ENCODE measurements at places on chromosomes 6 and 20.

GRCh38 chr6:113361014-113361645 lies 496.0 kb upstream of the MARCKS start:
- peaks cover 5% of the 10 kb centered on the region for H3K4me1 ChIP-seq
- no peaks in the 10 kb centered on the region for H3K27me3 ChIP-seq
- H3K36me3 ChIP-seq: no peaks in the 10 kb centered on the region
- no peak for DNase-seq
- H3K4me3 ChIP-seq: no peak overlapping the region

GRCh38 chr6:52183131-52183713 lies 3.0 kb upstream of the IL17A start:
- DNase-seq: no peak
- no peaks in the 10 kb centered on the region for H3K27me3 ChIP-seq
- no peak overlapping the region for H3K4me3 ChIP-seq
- no peaks in the 10 kb centered on the region for H3K4me1 ChIP-seq
- H3K27ac ChIP-seq: no peak overlapping the region

DNA sequence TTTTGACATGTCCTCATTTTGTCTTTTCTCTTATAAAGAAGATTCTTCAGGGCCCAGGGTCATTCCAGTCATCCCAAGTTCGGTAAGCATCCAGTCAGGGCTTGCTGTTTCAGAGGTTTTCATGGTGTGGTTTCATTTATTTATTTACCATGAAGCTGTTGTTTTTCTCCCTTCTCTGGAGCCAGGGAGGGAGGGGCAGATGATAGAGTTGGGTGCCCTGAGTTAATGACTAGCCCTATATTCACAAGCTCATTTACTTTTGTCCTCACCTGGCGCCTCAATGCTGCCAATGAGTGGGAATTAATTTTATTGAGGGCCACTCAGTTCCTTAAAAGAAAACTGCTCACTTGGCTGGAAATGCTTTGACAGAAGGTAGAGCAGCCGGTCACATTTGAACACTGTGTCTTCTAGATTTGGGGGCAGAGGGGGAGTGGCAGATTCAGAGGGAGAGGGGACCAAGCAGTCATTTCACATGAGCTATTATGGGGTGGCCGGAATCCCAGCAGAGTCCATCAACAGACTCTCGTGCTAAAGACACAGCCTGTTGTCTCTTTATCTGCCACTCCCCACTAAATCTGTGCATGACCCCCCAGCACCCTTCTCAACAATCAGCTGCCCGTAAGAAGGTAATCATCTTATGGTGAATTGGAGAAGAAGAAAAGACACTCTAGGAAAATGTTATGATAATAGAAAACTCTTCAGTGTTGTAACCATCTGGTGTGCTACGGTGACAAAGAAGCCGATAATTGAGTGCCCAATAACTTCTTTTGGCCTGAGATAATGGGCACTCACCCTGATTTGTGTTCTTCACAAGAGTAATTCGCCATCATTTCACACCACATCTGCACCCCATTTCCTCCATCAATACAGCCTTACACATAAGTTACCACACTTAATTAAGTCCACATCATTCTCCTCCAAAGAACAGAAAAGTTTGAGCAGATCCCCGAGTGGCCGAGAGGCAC lies 573.5 kb upstream of the JAG1 start:
- no peaks in the 10 kb centered on the region for H3K36me3 ChIP-seq
- H3K27ac ChIP-seq: no peak overlapping the region
- no peak for DNase-seq
- H3K4me1 ChIP-seq: no peaks in the 10 kb centered on the region
- no peaks in the 10 kb centered on the region for H3K27me3 ChIP-seq
- no peak overlapping the region for H3K4me3 ChIP-seq

- H3K27ac ChIP-seq: no peak overlapping the region
- no peaks in the 10 kb centered on the region for H3K4me1 ChIP-seq
- no peak overlapping the region for H3K4me3 ChIP-seq
Observed at GRCh38 chr6:145036848-145037567, 698.3 kb downstream of the EPM2A start.

GRCh38 chr6:52394251-52394666 lies 25.9 kb upstream of the EFHC1 start:
- no peaks in the 10 kb centered on the region for H3K36me3 ChIP-seq
- H3K4me1 ChIP-seq: no peaks in the 10 kb centered on the region

GRCh38 chr20:13338097-13338661 lies 117.1 kb downstream of the ISM1 start:
- no peak for DNase-seq
- H3K36me3 ChIP-seq: no peaks in the 10 kb centered on the region
- no peaks in the 10 kb centered on the region for H3K27me3 ChIP-seq
- H3K27ac ChIP-seq: no peak overlapping the region

- peaks cover 37% of the 10 kb centered on the region for H3K4me1 ChIP-seq
- H3K27me3 ChIP-seq: no peaks in the 10 kb centered on the region
- H3K27ac ChIP-seq: no peak overlapping the region
- DNase-seq: no peak
- H3K4me3 ChIP-seq: no peak overlapping the region
Observed at GRCh38 chr20:49284818-49285217, 7.0 kb upstream of the ZNFX1 start.

DNA sequence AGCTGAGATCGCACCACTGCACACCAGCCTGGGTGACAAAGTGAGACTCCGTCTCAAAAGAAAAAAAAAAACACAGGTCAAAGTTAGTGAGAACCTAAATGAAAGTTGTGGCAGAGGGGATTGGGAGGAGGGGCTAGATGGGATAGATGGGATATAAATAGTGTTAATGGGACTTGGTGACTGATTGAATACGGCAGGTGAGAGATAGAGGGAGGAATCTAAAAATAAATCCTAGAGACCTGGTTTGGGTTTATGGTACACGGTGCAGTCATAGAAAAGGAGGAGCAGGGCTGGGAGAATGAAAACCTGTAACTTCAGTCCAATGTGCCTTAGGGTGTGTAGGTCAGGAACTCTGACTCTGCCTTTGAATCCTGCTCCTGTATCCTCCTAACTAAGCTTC lies 25.0 kb upstream of the DEK start:
- H3K4me1 ChIP-seq: peaks cover 12% of the 10 kb centered on the region
- no peaks in the 10 kb centered on the region for H3K36me3 ChIP-seq
- no peak for DNase-seq
- H3K27me3 ChIP-seq: no peaks in the 10 kb centered on the region
- peak overlapping the region; percentile 83 for H3K27ac ChIP-seq
- peak overlapping the region; percentile 16 for H3K4me3 ChIP-seq

- no peaks in the 10 kb centered on the region for H3K36me3 ChIP-seq
- no peak overlapping the region for H3K27ac ChIP-seq
- DNase-seq: no peak
- H3K27me3 ChIP-seq: no peaks in the 10 kb centered on the region
- H3K4me1 ChIP-seq: peaks cover 17% of the 10 kb centered on the region
Observed at GRCh38 chr6:16559071-16559470, 202.2 kb downstream of the ATXN1 start.
